ENCODE measurements at places on chromosomes 3 and 15.

- DNase-seq = no peak
Measured at GRCh38 chr3:18901571-18901970, 246.7 kb upstream of the KCNH8 start.

GRCh38 chr3:16061491-16061890 is 113.0 kb upstream of the GALNT15 start:
- DNase-seq = no peak

- DNase-seq = no peak
Measured at GRCh38 chr3:45599984-45600650, 5.6 kb downstream of the LIMD1 start.

DNA sequence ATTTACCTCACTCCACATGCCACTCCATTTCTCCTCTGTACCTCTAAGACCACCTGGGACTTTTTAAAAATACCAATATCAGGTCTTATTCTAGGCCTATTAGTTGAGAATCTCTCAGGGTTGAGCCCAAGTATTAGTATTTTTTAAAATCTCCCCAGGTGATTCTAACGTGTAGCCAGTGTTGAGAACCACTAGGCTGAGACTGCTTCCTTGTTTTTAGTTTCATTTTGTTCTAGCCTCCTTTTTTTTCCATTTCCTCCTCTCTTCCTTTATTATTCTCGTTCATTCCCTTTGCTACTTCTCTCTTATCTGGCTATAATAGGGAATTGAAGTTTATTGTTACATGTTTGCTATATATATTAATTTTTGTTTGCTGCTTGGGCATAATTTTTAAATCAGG is 217.8 kb upstream of the CD96 start:
- DNase-seq = no peak

GRCh38 chr15:78110916-78111475 is 18.6 kb downstream of the SH2D7 start:
- no peak for DNase-seq

GRCh38 chr15:89971592-89971997 is 29.5 kb upstream of the ZNF710 start:
- peak; percentile 75 for DNase-seq

DNA sequence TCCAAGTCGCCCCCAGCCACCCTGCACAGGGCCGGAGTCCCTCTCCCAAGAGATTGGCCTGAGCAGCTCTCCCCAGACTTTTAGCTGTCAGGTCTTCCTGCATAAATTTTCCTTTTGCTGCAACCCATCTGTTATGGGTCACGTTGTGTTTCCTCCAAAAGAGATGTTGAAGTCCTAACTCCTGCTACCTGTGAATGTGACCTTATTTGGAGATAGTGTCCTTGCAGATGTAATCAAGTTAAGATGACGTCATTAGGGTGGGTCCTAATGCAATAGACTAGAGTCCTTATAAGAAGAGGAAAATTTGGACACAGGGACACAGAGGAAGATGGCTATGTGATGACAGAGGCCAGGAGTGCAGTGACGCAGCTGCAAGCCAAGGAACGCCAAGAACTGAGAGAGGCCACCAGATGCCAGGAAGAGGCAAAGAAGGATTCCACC is 13.2 kb upstream of the SLC6A6 start:
- no peak for DNase-seq

DNA sequence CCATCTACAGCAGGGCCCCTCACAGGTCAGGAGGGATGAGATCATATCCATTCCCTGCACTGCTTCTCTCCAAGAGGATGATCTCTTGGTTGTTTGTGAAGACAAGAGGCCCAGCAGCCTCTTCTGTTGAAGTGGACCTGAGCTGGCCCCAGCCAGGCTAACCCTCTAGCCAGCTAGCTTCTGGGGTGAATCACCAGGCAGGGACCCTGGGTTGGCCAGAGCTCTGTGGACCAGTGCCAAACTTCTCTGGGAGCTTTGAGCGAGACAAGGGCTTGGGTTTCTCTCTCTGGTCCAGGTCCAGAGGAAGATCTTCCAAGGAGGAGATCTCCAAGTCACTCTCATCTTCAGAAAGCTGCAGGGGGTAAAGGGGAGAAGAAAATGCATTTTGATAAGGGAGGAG is 52.7 kb downstream of the CLDN18 start:
- DNase-seq = no peak

DNA sequence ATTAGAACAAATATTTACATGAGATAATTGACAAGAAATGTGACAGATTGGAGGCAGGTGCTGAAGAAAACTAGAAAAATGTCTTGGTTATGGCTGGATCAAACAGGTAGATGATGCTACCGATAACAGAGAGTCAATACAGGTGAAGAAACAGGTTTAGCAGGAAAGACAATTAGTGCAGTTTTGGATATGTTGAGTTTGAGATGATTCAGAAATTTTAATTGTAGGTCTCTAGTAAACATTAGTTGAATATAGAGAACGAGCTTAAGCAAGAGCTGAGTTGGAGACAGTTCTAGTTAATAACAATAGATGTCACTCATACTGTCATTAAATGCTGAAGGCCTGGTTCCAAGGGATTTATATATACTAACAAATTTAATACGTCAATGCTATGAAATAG is 524.4 kb downstream of the NSUN3 start:
- no peak for DNase-seq

DNA sequence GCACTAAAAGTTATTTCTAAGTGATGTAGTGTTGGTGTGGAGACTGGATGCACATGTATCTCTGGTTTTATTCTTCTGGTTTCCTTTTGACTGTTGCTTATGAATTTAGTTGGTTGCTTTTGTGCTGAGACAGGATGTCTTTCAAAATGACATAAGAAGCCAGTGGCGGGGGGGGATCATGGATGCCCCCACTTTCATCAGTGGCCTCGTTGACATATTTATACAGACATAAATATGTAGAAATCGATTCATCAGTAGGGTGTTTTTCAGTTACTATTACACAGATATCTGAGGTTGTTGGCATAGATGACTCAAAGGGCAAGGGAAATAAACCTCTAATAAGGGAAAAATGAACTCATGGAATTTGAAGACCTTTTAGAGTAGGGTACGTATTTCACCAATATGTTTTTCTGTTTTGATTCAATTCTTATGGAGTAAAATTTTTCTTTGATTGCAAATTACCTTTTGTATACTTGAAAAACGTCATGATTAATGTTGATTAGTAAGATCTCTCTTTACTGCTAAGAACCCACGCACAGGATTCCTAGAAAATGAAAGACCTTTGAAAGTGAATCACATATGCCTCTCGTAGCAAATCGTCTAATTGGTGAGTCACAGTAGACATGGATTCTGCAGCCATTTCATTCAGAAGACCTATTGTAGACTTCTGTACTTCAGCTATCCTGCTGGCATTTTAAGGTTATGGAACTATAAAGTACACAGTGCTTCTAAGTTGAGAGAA is 97.4 kb upstream of the RBMS3 start:
- DNase-seq = peak; percentile 42

DNA sequence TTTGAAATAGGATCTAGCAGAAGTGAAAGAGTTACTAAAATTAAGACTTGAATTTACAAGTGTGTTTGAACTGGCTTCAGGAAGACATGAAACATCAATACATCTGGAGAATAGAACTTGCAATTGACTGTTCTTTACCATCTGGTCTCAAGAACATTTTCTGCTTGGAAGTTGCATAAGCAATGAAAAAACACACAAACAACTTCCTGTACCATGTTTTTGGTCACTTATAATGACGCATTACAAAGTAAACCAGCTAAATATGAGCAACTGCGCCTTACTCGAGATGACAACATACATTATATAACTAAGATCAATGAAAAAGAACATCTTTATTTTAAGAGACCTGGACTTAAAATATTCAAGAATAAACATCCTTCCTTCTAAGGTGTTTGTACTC is 112.5 kb downstream of the TIGIT start:
- DNase-seq = no peak

GRCh38 chr3:123618768-123619484 is 34.1 kb upstream of the HACD2 start:
- DNase-seq = no peak

DNA sequence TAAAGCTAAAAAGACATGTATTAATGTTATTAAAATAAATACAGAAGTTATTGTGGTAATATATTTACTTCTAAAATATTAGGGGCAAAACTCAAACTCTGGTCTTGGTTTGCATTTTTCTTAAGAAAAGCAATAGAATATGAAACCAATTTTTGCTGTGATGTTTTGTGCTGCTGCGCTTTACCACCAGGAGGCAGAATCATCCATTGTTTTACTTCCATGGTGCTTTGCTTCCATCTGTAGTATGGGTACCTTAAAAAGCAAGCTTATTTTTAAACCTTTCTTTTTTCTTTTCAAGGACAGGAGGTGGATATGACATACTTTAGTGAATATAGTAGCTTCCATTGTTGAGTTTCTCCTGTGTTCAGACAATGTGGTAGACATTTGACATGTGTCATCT is 46.6 kb upstream of the MRPL3 start:
- no peak for DNase-seq

Measured in activated T-cell treated with anti-CD3 and anti-CD28 coated beads, Interleukin-2, amount 50 U/mL, for 48 hours (primary cell).